Adrenal gland (tissue), 19 donors: ENCODE measurements at places on chromosomes 2 and 18.

- no peak for DNase-seq
Observed at GRCh38 chr18:668260-668659, 10.8 kb downstream of the TYMS start.

GRCh38 chr2:97676620-97677019 is 7.1 kb downstream of the C2orf92 start:
- DNase-seq, result no peak

- no peak for DNase-seq
Observed at GRCh38 chr2:176464886-176465564, 195.8 kb downstream of the MTX2 start.

DNA sequence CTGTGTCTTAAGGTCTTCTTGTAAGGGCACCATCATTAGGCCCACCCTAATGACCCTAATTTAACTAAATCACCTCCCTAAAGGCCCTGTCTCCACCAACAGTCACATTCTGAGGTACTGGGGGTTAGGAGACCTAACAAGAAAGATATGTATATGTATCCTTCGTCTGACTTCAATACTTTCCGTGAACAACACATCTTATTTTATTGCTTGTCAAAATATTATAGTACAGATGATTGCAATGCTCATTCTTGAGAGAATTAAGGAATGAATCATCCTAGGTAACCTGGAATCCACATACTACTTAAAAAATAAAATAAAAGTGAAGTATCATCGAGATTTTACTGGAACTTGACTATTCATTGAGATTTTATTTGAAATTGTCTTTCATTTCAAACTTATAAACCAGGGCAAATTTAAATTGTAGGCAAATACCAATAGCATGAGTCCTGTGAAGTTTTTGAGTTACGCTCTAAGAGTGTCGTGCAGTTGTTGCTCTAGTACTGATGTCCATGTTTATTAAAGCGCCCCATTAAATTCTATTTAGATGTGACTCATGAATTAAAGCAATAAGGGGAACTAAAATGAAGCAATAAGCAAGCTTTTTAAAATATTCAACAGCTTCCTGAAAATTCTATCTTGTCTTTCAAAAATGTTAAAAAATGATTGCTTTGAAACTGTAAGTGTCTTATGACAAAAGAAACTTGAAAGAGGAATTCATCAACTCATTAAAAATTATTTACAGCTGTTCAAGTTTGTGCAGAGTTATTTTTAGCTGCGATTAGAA is 40.0 kb downstream of the CCDC102B start:
- DNase-seq, result no peak

DNA sequence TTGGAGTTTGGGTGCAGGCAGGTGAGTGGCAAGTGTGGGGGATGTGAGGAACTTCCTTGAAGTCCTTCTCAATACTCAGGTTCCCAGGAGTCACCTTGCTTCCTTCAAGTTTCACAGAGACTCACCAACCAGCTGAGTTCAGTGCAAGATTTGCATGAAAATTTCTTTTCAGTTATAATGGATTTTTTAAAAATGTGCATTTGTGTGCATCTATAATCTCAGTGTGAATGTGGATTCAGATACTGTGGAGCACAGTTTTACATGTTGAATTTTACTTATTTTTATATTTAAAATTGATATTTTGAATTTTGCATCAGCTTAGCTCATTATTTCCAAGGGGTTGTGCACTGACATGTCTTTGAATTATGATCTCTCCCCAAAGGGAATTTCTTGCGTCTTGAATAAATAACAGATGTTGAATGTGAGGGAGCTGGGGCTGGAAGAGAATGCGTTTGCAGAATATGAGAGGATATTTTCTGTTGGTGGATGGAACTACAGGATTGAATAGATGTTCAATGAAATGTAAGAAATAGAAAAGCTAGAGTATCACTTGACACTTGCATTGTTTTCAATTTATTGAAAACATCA is 184.3 kb downstream of the RPRM start:
- no peak for DNase-seq
